Left renal pelvis (tissue), 4 donors: ENCODE measurements at places on chromosomes 1 and 21. TPM values are rescaled to one million over a fixed set of nuclear protein-coding genes. Genes with fewer than 3 reads are reported as not detected.

- no peak for DNase-seq
Observed at GRCh38 chr1:156083800-156084790, 1.8 kb upstream of the MEX3A start.

- DNase-seq, result no peak
Observed at GRCh38 chr21:45228171-45228641, 59.5 kb downstream of the POFUT2 start.

DNA sequence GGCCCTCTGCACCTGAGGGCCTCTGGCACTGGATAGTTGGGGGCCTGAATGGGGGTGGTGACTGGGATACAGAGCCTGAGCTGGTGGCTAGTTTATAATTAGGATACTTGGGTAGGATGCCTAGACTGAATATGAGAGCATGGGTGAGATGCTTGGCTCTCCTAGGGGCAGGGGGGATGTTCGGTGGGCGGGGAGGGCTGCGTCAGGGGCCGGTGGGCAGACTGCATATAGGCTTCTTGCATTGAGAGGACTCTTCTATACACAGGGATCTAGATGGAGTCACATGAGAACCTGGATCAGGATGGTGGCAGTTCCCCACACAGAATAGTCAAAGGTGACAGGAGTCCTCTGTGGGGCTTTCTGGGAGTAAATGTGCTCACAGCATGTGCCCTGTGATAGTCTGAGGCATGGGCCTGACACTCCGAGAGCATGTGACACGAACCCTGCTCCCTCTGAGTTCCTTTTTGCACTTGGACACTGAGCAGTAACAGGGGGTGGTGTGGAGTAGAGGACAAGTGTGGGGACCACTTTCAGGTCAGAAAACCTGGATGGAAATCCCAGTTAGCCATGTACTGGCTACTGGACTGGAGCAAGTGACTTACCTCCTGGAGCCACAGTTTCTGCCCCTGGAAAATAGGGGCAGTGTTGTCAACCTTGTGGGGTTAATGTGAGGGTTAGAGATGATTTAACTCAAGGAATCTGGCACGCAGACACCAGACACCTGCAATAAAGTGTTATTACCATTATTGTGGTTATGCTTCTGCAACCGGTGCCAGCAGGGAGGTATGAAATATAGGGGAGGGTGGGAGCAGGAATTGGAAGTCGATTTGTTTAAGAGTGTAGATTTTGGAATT is 2.2 kb downstream of the MAP7D1 start:
- DNase-seq, result no peak

Gene RIIAD1
- not detected for polyA plus RNA-seq

Gene ACTRT2
- polyA plus RNA-seq, result not detected
